ENCODE measurements at places on chromosomes 6 and 20. TPM values are rescaled to one million over a fixed set of nuclear protein-coding genes. Genes with fewer than 3 reads are reported as not detected.

- DNase-seq: no peak
Measured at GRCh38 chr6:3738381-3739131, 13.0 kb downstream of the PXDC1 start.

GRCh38 chr6:125584468-125584939 is 164.9 kb upstream of the HEY2 start:
- DNase-seq: no peak

- no peak for DNase-seq
Measured at GRCh38 chr6:24329451-24329850, 28.4 kb downstream of the DCDC2 start.

- DNase-seq: no peak
Measured at GRCh38 chr6:1170794-1171193, 141.1 kb upstream of the FOXQ1 start.

DNA sequence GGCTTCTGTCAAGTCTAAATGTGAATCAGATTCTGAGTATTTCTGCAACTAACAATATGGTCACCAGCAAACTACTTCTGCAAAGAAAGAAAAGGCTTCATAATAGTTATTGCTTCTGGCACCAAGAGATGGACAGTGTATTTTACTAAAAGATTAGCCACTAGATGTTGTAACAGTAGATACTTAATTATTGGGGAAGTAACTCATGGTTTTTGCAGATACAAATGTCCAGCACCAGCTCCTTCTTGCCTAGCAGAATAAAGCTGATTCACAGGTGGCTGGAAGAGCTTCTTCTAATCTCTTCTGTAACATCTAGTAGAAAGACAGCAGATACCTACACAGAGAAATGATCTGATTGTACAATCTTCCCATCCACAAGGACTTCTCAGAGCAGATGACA is 21.2 kb downstream of the ATXN1 start:
- no peak for DNase-seq

The OR2B6 gene
- 0.17 TPM for polyA plus RNA-seq

DNA sequence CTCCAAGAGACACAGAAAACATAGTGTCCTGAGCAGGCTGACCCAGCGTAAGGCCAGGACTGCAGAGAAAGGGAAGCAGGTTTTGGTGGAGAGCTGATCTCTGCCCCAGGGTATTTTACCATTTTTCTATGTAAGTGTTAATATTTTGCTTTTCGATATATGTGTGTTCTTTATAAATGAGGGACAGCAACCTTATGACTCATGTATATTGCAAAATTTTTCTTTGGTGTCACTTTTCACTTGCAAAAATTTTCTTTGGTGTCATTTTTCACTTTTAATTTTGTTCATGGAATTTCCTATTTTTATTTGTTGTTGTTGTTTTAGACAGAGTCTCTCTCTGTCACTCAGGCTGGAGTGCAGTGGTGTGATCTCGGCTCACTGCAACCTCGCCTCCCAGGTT is 34.6 kb upstream of the PXDC1 start:
- DNase-seq: no peak

All from right renal cortex interstitium (tissue), 3 donors.